ENCODE measurements at places on chromosomes 2 and 18. TPM values are rescaled to one million over a fixed set of nuclear protein-coding genes. Genes with fewer than 3 reads are reported as not detected.
A peak's percentile ranks its signal among the peaks of the same experiment; 100 is the strongest.

- no peak overlapping the region for H3K27ac ChIP-seq
- H3K4me3 ChIP-seq, result no peak overlapping the region
- no peaks in the 10 kb centered on the region for H3K36me3 ChIP-seq
Observed at GRCh38 chr2:63662028-63662804, 73.5 kb downstream of the MDH1 start.

Gene KLF7
- 8.5 TPM for total RNA-seq

GRCh38 chr2:119119076-119119785 lies 39.3 kb downstream of the C1QL2 start:
- no peak overlapping the region for H3K27ac ChIP-seq
- no peaks in the 10 kb centered on the region for H3K4me1 ChIP-seq
- H3K27me3 ChIP-seq, result no peaks in the 10 kb centered on the region
- no peaks in the 10 kb centered on the region for H3K36me3 ChIP-seq
- H3K4me3 ChIP-seq, result no peak overlapping the region
- no peak for DNase-seq

DNA sequence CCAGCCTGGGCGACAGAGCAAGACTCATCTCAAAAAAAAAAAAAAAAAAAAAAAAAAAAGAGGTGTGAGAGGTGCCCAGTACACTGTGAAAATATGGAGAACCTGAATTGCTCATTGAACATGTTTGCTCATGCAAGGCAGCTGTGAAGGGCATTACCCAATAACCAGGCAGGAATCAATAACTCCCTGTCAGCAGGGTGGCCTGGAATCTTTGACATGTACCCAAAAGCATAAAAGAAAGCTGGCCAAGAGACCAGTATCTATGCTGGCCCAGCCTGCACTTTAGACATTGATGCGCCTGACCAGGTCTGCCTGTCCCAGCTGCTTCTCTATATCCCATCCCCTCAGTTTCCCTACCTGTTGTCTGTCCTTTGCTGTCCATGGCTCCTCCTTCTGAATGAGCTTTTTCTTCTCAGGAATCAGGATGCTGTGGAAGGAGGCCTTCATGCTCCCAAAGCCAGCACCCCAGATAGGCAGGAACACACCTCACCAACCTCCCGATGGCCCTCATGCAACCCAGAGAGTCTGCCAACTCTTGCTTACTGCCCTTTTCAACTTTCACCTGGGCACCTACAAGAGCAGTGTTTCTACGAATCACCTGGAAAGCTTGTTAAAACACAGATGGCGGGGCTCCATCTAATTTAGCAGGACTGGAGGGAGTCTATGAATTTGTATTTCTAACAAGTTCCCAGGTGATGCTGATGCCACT lies 83.4 kb upstream of the PPP1CB start:
- DNase-seq, result no peak
- H3K4me1 ChIP-seq, result no peaks in the 10 kb centered on the region
- no peaks in the 10 kb centered on the region for H3K36me3 ChIP-seq
- no peak overlapping the region for H3K27ac ChIP-seq
- H3K27me3 ChIP-seq, result no peaks in the 10 kb centered on the region
- H3K4me3 ChIP-seq, result no peak overlapping the region

Gene AQP12A
- total RNA-seq, result not detected

DNA sequence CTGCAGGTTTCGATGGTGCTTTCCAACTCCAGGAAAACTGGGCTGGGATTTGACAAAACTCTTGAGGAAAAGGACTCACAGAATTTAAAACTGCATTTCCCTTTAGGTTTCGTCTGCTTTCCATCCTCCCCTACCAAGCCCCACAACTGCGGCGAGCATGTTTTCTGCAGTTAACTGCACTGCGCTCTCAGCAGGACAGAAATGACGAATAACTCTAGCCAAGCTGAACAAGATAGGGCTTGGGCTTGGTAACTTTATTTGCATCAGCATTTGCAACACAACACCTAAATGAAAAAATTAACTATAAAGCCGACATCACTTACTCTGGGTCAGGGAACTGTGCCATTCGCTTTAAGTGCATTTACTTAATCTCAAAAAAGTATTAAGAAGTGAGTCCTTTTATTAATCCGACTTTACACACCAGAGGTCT lies 669 bp upstream of the PIKFYVE start:
- no peaks in the 10 kb centered on the region for H3K36me3 ChIP-seq
- H3K4me1 ChIP-seq, result peaks cover 19% of the 10 kb centered on the region
- peak overlapping the region; percentile 76 for H3K4me3 ChIP-seq
- H3K27ac ChIP-seq, result peak overlapping the region; percentile 94
